ENCODE measurements at places on chromosomes 3 and 15. TPM values are rescaled to one million over a fixed set of nuclear protein-coding genes. Genes with fewer than 3 reads are reported as not detected.

GRCh38 chr15:62378772-62379498 is 213.8 kb upstream of the C2CD4B start:
- no peak overlapping the region for H3K27ac ChIP-seq
- H3K4me1 ChIP-seq, result no peaks in the 10 kb centered on the region
- peaks cover 13% of the 10 kb centered on the region for H3K27me3 ChIP-seq
- H3K36me3 ChIP-seq, result no peaks in the 10 kb centered on the region
- no peak overlapping the region for H3K4me3 ChIP-seq

DNA sequence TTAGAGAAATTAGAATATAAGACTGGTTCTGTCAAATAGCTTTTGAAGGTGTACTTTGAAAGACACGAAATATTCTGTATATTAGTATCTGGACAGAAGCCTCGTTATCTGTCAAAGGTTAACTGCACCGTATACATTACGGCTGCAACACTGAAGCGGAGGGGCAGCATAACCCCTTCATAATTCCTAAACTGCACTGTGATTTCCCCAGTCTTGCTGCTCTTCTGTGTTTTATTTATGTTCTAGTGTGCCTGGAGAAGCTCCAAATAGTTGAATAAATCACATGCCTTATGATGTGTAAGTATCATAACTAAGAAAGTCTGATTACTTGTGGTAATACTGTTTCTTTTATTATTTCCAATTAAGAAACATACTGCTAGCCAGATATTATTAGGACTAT is 285.7 kb upstream of the ROBO2 start:
- no peak overlapping the region for H3K27ac ChIP-seq
- H3K36me3 ChIP-seq, result no peaks in the 10 kb centered on the region
- no peak for DNase-seq
- no peaks in the 10 kb centered on the region for H3K4me1 ChIP-seq
- no peak overlapping the region for H3K4me3 ChIP-seq

GRCh38 chr15:70799667-70800450 is 36.5 kb upstream of the UACA start:
- peaks cover 33% of the 10 kb centered on the region for H3K4me1 ChIP-seq
- peak overlapping the region; percentile 97 for H3K27ac ChIP-seq
- no peaks in the 10 kb centered on the region for H3K27me3 ChIP-seq
- H3K4me3 ChIP-seq, result no peak overlapping the region
- DNase-seq, result peak; percentile 99

DNA sequence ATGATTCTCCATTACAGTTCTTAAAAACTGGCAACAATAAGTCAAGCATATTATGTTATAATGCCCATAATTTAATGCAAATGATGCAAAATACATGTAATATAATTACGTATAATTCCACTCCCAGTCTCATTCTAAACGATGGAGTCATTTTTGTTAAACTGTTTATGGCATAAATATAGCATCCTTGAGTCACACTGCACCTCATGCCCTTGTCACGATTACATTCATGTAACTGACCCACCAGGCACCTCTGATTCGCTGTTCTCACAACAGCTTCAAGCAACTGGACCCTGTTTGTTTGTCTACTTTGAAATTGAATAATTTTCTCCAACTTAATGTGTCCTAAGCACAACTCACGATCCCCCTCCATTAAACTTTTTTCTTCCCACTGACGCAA is 148.0 kb upstream of the LRTM1 start:
- no peaks in the 10 kb centered on the region for H3K36me3 ChIP-seq
- no peaks in the 10 kb centered on the region for H3K27me3 ChIP-seq
- no peak overlapping the region for H3K27ac ChIP-seq
- peaks cover 2% of the 10 kb centered on the region for H3K4me1 ChIP-seq

DNA sequence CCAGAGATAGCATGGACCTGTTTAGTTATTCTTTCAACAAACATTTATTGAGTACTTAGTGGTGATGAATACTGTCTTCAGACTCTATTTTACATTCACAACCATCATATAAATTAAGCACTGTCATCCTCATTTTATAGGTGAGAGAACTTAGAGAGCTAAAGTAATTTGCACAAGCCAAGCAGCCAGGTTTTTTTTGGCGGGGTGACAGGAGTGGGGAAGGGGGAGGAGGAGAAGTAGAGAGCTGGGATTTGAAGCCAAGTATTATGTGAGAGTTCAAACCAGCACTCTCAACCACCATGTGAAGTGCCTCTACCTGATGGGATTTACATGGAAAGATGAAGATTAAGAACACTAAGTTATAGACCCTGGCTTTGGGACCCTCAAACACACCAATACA is 547.4 kb upstream of the IL12A start:
- no peak overlapping the region for H3K4me3 ChIP-seq
- no peak for DNase-seq
- no peaks in the 10 kb centered on the region for H3K36me3 ChIP-seq
- no peaks in the 10 kb centered on the region for H3K4me1 ChIP-seq
- H3K27me3 ChIP-seq, result peaks cover 5% of the 10 kb centered on the region

- no peak overlapping the region for H3K27ac ChIP-seq
- DNase-seq, result no peak
- H3K4me3 ChIP-seq, result no peak overlapping the region
- peaks cover 13% of the 10 kb centered on the region for H3K4me1 ChIP-seq
These were observed 8.2 kb downstream of the RAF1 start for GRCh38 chr3:12655701-12656100.

Gene ALS2CL
- 4.6 TPM for polyA plus RNA-seq

Gene SLC24A5
- polyA plus RNA-seq, result not detected

Gene DAZL
- polyA plus RNA-seq, result not detected

Gene AQP9
- polyA plus RNA-seq, result not detected
